Lower lobe of right lung (tissue), 2 donors: ENCODE measurements at places on chromosomes 2 and 18. TPM values are rescaled to one million over a fixed set of nuclear protein-coding genes. Genes with fewer than 3 reads are reported as not detected.

DNA sequence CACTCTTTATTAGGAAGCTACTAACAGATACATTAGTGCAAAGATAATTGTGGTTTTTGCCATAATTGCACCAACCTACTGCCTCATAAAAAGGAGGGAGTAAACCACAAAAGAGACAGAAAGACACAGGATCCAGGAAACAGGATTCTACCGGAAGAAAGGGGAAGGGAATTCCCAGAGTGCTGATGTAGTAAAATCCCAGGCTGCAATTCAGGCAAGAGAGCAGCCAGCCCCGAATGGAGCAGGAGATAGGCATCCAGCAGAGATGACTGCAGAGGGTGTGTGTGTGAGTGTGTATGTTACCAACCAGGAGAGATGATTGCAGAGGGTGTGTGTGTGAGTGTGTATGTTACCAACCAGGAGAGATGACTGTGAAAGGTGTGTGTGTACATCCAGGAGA is 84.4 kb downstream of the KCNS3 start:
- no peaks in the 10 kb centered on the region for H3K4me1 ChIP-seq
- H3K4me3 ChIP-seq = no peak overlapping the region
- DNase-seq = no peak
- H3K36me3 ChIP-seq = no peaks in the 10 kb centered on the region
- no peak overlapping the region for H3K27ac ChIP-seq

DNA sequence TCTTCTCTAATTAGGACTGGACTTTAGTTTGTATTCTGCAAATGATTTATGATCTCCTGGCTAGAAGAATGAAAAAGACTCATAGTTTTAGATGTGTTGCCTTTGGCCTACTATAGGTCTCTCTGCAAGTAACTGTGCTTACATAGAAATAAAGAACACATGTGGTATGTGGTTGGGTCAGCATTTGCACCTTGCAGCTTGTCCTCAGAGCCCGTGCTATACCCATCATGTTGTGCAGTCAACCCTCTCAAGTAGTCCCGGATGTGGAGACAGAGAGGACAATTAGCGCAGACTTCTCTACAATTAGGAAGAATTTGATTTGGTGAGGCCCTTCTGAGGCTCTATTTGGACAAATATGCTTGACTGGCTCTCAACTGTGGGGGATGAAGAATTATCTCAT is 203.7 kb upstream of the ITGA4 start:
- H3K4me3 ChIP-seq = no peak overlapping the region
- DNase-seq = no peak
- no peaks in the 10 kb centered on the region for H3K27me3 ChIP-seq
- no peaks in the 10 kb centered on the region for H3K36me3 ChIP-seq
- H3K27ac ChIP-seq = no peak overlapping the region

DNA sequence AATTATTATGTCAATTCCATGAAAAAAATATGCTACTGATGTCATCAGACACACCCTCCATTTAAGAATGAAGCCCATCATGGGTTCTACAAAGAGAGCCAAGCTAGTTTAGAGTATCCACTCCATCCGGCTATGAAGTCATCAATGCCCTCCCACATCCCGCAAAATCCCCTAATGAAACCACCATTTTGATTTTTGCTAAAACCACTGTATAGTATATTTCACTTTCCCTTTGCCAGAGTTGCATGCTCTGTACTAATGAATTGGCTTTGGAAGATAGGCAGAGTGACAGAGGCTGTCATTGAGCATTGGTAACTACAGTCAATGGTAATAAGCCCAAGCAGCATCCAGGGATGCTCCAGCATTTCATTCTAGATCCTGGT is 118.6 kb downstream of the ANKRD44 start:
- no peak for DNase-seq
- peaks cover 49% of the 10 kb centered on the region for H3K4me1 ChIP-seq
- H3K36me3 ChIP-seq = no peaks in the 10 kb centered on the region
- H3K4me3 ChIP-seq = no peak overlapping the region

GRCh38 chr2:75565472-75566462 is 5.0 kb upstream of the EVA1A start:
- H3K27me3 ChIP-seq = peaks cover 5% of the 10 kb centered on the region
- DNase-seq = no peak
- H3K4me1 ChIP-seq = peaks cover 9% of the 10 kb centered on the region
- H3K36me3 ChIP-seq = no peaks in the 10 kb centered on the region
- H3K4me3 ChIP-seq = no peak overlapping the region

DNA sequence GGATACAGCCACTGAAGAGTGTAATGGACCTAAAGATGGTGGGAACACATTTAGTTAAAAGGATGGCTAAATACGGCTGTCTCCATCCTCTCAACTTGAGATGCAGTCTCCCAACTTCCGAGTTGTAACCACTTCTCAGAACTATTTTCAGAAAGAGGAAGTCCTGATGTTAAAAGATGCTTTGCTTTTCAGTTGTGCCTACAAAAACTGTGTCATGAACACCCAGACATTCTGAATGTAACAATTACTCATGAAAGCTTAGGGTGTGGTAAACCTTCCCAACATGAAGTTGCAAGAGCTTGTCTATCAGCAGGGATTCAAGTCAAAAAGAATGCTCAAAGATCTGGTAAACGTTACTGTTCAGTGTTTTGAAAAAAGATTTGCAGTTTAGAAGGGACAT is 147.9 kb downstream of the DOCK10 start:
- no peaks in the 10 kb centered on the region for H3K27me3 ChIP-seq
- H3K36me3 ChIP-seq = no peaks in the 10 kb centered on the region
- H3K4me1 ChIP-seq = peaks cover 11% of the 10 kb centered on the region
- H3K4me3 ChIP-seq = no peak overlapping the region
- no peak overlapping the region for H3K27ac ChIP-seq
- DNase-seq = no peak

DNA sequence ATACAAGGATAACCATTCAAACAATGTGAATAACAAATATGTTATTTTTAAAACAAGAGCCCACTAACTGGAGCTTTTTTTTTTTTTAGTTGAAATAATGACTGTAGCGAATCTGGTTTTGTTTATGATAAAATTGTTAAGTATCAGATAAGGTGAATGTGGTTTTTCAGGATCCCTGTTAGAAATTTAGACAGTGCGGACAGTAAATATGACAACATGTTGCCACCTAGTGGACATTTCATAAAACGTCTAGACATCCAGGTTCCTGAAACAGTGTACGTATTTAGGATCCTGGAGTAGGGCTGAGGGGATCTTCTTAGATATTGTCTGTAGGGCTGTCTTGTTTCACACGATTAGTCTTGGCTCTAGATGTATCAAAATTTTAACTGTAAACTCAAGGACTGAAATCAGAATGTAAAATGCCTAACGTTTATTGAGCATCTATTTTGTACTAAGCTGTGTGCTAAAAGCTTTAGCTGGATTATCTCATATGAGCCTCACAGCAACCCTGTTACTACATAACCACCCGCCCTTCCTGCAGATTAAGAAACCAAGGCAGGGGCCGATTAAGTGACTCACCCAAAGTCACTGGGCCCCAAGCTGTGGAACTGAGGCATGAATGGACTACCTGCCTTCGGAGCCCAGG is 23.9 kb upstream of the CCDC68 start:
- no peaks in the 10 kb centered on the region for H3K27me3 ChIP-seq
- no peaks in the 10 kb centered on the region for H3K36me3 ChIP-seq
- H3K27ac ChIP-seq = no peak overlapping the region
- H3K4me1 ChIP-seq = no peaks in the 10 kb centered on the region

- no peaks in the 10 kb centered on the region for H3K4me1 ChIP-seq
- H3K36me3 ChIP-seq = no peaks in the 10 kb centered on the region
- no peak overlapping the region for H3K27ac ChIP-seq
- no peak overlapping the region for H3K4me3 ChIP-seq
- DNase-seq = no peak
- H3K27me3 ChIP-seq = no peaks in the 10 kb centered on the region
These were observed 1303.9 kb upstream of the PIK3C3 start for GRCh38 chr18:40651163-40651562.

The BUB1 gene
- total RNA-seq = 4.8 TPM

GRCh38 chr18:32362484-32362883 is 108.2 kb downstream of the GAREM1 start:
- H3K27me3 ChIP-seq = no peaks in the 10 kb centered on the region
- peaks cover 9% of the 10 kb centered on the region for H3K4me1 ChIP-seq
- H3K36me3 ChIP-seq = no peaks in the 10 kb centered on the region

GRCh38 chr18:69432847-69433246 is 32.2 kb downstream of the DOK6 start:
- no peak overlapping the region for H3K4me3 ChIP-seq
- no peaks in the 10 kb centered on the region for H3K27me3 ChIP-seq
- H3K27ac ChIP-seq = no peak overlapping the region
- H3K36me3 ChIP-seq = no peaks in the 10 kb centered on the region
- DNase-seq = no peak
